ENCODE measurements at places on chromosomes 16 and 17.
A peak's percentile ranks its signal among the peaks of the same experiment; 100 is the strongest.

DNA sequence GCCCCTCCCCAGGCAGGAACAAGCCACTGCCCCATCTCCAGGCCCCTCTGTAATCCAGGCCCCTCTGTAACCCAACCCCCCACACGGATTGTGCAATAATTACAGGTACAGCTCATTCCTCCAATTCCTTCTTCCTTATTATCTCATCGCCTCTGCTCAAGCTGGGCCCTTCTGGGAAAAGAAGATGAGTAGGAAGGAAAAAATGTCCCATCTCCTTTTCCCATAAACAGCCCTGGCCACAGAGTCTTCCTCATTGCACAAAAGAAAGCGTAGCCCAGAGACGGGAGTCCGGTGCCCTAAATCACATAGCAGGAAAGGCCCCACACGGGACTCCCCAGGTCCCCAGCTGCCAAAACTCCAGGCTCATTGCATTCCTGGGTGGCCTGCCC, 3.6 kb upstream of the LITAFD start:
- no peak for DNase-seq

DNA sequence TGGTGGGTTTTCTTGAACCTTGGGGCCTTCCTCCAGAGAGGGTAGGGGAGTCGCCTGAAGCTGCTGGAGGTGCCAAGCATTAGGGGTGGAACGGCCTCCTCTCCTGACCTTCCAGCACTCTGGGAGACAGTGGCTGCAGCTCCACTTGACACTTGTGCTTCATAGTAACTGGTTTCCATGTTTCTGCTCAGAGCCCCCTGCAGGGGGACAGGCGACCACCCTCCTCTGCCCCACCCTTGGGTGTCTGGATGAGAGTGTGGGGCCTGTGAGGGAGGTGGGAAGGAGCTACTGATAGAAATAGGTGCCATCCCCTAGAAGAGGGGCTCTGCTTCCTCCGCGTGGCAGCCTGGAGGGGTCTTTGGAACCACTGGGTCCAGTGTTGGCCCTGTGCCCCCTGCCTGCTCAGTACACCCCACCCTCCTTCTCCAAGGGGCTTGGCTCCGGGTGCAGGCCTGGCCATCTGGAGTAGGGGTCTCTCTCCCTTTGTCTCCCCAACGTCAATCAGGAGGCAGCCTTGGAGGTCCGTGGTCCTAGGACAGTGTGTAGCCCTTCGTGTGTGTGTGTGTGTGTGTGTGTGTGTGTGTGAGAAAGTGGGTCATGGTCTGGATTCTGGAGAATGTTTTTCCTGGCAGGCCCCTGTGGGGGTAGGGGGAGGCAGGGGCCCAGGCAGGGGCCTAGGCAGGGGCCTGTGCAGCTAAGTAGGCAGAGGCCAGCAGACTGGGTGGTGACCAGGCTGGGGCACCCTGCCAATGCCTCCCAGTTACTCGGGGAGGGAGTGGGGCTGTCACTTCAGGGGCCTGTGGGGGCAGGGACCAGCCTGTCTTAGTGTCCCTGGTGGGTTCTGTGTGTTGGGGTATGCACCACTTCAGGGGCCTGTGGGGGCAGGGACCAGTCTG, 4.9 kb downstream of the LASP1 start:
- peak; percentile 36 for DNase-seq

- DNase-seq: no peak
Measured at GRCh38 chr17:79014158-79014758, 4.7 kb upstream of the CANT1 start.

GRCh38 chr16:50390371-50390771, 21.6 kb upstream of the BRD7 start:
- no peak for DNase-seq

DNA sequence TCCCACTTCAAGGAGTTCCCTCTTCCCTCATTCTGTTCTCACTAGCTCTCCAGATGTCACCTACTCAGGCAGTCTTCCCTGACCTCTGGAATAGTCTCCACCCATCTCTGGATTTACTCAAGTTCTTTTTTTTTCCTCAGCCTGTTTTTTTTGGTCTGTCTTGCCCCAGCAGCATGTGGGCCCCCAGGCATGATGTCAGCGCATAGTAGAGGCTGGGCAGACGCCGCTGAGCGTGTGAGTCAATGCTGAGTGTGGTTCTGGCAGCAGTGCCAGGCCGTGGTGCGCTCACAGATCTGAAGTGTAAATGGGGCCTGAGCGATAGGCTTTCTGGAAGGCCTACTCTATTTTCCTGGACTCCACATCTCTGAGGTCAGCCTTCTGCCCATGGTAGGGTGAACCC, 2.7 kb upstream of the KCNJ18 start:
- peak; percentile 68 for DNase-seq

DNA sequence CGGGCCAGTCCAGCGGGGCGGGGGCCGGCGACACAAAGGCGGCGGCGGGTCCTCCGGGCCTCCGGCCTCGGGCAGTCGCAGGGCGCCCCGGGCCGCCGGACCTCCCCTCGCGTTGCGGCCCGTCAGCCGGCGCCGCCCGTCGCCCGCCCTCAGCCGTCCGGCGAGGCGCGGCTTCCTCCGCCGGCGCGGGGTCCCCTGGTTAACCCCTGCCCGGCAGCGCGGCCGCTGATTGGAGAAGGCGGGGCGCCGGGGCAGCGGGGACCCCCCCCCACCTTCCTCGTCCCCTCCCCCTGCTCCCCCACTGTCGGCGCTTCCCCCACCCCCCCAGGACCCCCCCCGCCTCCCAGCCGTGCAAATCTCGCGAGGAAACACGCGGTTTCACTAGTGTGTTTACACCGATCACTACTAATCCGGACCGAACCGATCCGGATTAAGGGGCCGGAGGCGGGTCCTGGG, at the start of gene TLK2:
TSS of gene TLK2 (plus strand) at position 402 of the 456 bp plus-strand sequence. CDS start 2,301 bp downstream, outside the sequence.
- peak; percentile 88 for DNase-seq

GRCh38 chr17:32558326-32558955, 71.6 kb downstream of the CDK5R1 start:
- DNase-seq: no peak

GRCh38 chr17:66633317-66633965, 201.5 kb upstream of the CACNG5 start:
- DNase-seq: no peak

DNA sequence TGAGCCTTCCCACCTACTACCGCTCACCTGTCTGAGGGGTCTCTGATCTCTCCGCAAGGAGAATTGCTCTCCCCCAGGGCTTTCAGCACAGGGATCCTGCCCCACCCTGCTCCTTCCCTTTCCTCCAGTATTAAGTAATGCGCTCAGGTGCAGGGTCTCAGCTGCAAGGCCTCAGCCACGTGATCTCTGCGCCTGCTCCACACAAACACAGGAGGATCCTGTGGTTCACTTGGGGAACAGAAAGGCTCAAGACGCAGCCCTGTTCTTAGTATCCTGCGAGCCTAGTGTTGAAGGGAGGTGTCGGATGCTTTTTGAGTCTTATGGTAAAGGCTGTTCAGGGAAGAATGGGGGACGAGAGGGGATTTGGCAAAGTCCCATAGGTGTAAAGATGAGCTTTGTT, 41.6 kb upstream of the GCSH start:
- no peak for DNase-seq

Data from psoas muscle (tissue), 8 donors.